ENCODE measurements at places on chromosomes 12 and 14.

- DNase-seq: no peak
Observed at GRCh38 chr12:76859611-76860010, 19.2 kb downstream of the CSRP2 start.

DNA sequence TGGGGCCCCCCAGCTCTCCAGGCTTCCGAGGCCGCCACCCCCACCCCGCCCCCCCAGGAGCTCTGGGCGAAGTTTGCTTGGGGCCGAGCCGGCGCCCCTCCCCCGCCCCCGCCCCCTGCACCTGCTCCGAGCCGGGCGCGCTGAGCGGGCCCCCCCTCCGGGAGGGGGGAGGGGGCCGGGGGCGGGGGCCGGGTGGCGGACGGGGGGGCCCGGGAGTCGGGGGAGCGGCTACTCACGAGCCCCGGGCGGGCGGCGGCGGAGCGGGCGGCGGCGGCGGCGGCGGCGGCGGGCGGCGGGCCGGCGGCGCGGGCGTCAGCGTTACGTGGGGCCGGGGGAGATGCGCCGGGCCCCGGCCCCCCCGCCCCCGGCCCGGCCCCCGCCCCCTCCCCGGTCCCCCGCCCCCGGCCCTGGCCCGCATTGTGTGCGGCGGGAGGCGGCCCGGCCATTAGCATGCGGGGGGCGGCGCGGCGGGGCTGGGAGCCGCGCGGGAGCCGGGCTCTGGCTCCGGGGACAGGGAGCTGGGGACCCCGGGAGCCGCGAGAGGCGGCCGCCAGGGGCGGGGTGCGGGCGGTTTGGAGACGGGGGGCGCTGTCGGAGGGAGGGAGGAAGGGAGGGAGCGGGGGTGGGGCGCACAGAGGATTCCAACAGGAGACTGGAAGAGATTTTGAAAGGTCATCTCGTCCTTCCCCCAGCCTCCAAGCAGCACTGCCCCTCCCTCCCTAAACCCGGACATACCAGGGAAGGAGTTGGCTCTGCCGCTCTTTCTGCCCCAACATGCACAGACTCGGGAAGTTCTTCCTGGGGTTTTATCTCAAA is at the start of gene ZNF219:
Gene ZNF219, minus strand, starts transcription at position 580 of the 816 bp plus-strand sequence. CDS start 5,064 bp downstream, outside the sequence.
- DNase-seq: peak; percentile 88

DNA sequence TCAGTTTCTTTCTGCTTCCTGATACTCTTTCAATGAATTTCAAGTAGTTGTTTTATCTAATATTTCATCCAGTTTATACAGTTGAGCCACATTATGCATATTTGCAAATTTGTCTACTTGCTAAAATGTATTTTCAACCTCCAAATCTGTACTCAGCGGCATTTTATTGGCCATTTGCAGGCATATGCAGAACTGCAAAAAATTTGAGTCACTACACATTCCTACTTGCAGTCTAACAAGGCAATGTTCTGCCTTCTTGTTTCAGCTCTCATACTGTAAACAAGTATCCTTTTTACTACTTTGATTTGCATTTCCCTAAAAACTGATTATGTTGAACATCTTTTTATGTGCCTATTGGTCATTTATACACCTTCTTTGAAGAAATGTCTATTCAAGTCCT is 55.0 kb downstream of the POLR3B start:
- no peak for DNase-seq

DNA sequence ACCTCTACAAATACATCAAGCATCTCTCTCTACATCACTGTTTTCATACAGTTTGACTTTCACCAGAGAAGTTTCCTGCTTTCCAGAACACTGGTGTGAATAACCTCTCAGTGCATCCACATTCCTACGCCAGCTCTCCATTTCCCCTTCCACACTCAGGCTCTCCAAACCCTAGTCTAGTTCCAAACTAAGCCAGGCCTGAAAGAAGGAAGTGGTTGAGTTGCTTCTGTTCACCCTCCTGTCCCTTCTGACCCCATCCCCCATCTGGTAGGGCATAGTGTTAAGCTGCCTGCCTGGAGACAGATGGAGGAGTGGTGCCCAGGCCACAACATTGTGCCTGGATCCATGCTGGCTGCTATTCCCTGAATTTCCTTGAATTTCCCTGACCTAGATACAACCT is 132.4 kb downstream of the GPR65 start:
- no peak for DNase-seq

DNA sequence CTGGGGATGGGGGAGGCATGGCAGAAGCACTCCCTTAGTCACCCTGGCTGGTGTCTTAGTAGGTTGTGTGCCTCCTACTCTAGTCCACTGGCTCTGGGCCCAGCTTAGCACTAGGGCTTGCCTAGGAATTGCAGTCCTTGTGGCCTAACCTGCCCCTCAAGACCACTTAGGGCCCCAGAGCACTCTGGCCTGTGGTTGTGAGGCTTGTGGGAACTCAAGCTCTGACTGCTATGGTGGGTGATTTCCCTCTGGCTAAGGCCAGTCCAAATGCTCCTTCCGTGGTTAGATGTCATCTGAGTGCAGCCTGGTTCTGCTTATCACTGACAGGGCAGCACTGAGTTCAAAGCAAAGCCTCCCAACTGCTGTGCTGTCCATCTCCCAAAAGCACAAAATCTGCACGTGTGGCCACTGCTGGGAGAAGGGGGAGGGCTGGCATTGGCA is 20.2 kb downstream of the FGD4 start:
- no peak for DNase-seq

GRCh38 chr12:67025543-67026114 is 243.5 kb upstream of the CAND1 start:
- DNase-seq: peak; percentile 94

Measured in endodermal cell (in vitro differentiated cells).